ENCODE measurements at places on chromosomes 11 and 22.

DNA sequence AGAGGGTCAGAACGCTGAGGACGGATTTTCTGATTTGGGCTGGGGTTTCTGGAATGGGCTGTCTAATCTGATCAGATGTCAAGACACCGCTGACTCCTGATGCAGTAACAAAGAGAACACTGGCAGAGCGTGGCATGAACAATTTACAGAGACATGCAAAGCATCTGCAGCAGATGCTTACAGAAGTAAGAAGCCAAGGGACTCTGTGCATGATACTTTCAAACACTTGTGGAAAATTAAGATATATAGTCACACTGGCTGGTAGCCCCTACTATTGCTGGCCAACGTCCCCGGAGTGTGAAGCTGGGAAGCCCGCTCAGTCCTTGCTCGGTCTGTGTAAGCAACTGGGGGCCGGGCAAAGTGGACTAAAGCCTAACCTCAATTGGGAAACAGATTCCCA lies 903.7 kb downstream of the BRD1 start:
- DNase-seq: no peak

DNA sequence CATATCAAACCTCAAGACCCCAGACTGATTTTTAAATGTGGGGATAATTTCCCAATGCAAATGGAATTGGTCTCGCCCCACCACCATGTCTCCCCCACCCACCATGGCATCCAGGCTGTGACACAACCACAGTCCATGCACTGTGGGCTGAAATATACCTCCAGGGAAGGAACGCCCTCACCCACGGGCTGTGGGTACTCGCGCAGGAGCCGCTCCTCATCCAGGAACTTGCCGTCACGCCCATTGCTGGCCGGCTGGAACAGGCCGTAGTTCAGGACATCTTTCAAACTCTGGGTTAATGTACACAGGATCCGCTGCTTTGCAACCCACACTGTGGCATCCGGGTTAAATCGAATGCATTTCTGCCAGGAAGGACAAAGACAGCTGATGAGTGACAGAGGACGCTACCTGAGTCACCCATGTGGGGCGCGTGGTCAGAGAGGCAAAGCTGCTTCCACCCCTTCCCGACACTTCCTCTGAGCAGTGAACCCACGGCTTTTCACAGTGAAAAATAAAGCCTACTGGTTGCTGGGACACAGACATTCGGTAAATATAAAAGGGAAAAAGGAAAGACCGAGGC lies 133.6 kb downstream of the SHANK2 start:
- DNase-seq: no peak

DNA sequence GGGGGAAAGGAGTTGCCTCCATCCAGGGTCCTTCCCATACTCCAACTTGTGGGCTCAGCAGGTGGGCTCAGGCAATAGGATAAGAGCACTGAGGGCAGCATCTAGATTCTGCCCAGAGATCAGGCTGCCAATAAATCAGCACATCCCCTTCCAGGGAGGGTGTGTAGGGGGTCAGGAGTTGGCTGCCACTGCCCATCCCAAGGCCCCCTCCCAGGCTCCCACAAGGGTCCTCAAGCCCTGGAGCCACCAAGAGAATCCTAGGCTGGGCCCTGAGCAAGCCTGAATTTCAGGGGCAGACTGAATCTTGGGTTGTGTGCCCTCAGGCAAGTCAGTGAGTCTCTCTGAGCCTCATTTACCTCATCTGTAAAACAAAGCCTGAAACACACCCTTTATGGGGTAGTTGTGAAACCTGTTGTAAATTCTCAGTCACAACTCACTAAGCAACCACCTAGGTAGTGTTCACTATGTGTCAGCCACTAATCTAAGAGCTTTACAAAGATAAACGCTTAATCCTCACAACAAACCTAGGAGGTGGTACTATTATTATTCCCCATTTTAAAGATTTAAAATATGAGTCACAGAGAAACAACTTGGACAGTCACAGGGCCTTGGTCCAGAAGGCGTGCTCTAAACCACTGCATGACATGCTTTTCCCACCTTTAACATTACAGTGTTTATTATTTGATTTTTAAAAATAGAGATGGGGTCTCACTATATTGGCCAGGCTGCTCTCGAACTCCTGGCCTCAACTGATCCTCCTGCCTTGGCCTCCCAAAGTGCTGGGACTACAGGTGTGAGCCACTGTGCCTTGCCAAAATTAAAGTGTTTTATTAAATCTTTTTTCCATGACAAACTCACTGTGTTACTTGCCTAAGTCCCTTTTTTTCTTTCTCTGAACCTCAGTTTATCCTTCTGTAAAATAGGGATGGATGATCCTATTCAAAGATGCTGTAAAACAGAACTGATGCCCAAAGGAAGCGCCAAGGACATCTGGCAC lies 36.2 kb downstream of the LMO1 start:
- DNase-seq: no peak

DNA sequence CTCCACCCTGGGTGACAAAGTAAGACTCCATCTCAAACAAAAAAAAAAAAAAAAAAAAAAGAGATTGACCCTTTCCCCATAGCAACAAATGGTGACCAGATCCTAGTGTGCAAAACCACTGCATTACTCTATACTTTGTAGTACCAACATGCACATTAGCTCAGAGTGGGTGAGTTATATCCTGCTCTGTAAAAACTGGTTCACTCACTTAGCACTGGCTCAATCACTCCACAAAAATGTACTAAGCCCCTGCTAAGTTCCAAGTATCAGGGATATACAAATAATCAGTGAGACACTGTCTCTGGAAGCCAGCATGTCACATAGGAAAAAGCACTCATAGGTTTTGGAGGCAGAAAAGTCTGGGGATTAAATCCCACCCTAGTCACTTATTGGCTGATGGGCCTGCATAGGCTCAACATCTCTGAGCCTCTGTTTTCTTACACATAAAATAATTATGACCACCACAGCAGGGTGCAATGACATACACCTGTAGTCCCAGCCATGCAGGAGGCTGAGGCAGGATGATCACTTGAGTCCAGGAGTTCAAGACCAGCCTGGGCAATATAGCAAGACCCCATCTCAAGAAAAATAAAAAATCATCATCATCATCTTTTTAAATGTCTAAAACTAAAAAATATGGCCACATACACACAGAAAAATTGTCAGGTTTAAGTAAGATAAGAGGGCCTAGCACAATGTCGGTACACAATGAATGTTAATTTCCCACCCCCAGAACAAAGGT lies 11.9 kb downstream of the FAM168A start:
- no peak for DNase-seq

- no peak for DNase-seq
Measured at GRCh38 chr11:68303982-68304780, 8.2 kb upstream of the LRP5 start.

GRCh38 chr11:18617688-18618341 lies 16.3 kb downstream of the SPTY2D1 start:
- no peak for DNase-seq

GRCh38 chr22:40463017-40463631 lies 92.7 kb downstream of the SGSM3 start:
- DNase-seq: no peak

- DNase-seq: no peak
Measured at GRCh38 chr11:102177974-102178631, 67.9 kb downstream of the YAP1 start.

- no peak for DNase-seq
Measured at GRCh38 chr11:106091480-106092123, 14.1 kb downstream of the AASDHPPT start.

DNA sequence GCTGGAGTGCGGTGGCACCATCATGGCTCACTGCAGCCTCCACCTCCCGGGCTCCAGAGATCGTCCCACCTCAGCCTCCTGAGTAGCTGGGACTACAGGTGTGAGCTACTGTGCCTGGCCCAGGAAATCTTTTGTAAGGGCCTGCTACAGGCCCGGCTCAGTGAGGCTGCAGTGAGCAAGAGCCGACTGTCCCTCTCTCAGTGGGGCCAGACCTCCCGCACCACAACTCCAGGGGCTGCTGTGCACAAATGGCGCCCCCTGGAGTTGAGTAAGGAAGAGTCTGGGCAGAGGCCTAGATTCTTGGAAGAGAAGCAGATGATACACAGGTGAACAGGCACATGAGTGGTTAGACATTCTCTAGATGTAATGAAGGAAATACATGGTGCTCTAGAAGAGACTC lies 7.0 kb downstream of the SERHL2 start:
- no peak for DNase-seq

GRCh38 chr11:7671347-7672215 lies 1.7 kb downstream of the CYB5R2 start:
- DNase-seq: no peak

GRCh38 chr11:3346587-3346986 lies 32.4 kb downstream of the ZNF195 start:
- no peak for DNase-seq

GRCh38 chr11:6617315-6617781 lies 1.9 kb downstream of the TPP1 start:
- DNase-seq: no peak

DNA sequence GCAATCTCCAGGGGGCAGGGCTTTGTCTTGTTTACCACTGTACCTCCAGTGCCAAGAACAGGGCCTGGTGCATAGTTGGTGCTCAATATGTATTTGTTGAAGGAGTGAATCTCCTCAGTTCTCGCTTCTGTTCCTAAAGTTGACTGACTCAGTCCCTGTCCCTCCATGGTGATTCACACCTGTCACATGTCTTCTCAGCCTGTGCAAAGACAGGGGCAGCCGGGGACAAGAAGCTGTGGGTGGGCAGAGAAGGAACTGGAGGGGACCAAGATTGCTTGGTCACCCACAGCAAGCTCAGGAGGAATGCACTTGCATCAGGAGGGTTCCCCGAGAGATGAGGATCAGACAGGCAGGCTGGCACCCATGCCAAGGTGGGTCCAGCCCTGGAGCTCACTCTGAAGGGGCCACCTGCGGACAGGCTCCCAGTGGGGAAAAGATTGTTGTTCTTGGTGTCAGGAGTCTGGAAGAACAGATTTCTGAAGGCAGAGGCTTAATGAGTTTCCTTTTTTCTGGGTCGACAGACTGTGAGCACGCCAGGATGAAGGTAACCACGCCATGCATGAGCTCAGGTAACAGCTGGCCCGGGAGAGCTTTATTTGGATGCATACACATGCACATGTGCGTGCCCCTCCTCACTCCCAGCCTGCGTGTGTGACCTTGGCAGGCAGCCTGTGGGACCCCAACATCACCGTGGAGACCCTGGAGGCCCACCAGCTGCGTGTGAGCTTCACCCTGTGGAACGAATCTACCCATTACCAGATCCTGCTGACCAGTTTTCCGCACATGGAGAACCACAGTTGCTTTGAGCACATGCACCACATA lies 16.9 kb downstream of the IL17RA start:
- DNase-seq: no peak

- no peak for DNase-seq
Measured at GRCh38 chr11:18144243-18144642, 11.9 kb downstream of the MRGPRX3 start.

DNA sequence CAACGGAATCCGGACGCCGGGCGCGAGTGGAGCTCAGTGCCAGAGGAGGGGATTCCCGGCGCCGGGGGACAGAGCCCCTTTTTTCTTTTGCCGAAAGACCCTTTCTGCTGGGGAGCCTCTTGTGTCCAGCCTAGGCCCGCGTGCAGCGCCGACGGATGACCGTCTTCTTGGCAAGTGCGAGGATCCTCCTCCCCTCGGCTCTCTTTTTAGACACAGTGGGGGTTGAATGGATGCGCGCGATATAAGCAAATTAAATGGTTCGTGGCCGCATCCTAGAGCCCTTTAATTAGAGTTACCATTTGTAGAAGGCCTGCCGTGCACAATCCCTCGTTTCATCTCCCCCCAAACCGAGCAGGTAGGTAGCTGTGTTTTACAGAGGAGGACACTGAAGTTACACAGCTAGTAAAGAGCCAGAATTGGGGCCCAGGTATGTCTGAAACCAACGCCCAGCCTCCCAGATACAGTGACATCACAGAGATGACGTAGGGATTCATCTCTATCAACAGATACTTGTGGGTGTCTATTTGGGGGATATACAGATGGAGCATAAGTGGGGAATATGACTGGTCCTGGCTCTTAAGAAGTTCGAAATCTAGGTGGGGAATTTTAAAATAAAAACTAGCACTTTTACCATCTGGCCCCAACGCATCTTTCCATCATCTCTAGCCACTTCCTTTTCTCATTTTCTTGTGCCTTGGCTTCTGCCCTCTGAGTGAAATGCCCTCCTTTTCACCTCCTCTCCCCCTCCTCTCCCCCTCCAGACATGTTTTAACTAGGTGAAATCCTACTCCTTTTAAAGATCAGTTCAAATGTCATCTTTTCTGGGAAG lies 875 bp downstream of the TCP11L1 start:
- DNase-seq: no peak

GRCh38 chr11:117022526-117022925 lies 75.7 kb downstream of the SIK3 start:
- no peak for DNase-seq

- DNase-seq: no peak
Measured at GRCh38 chr22:49614966-49615965, 212.4 kb downstream of the BRD1 start.

GRCh38 chr22:22810018-22810427 lies 77.6 kb upstream of the IGLL5 start:
- DNase-seq: no peak

GRCh38 chr11:58771458-58771855 lies 39.7 kb upstream of the GLYAT start:
- DNase-seq: no peak

- DNase-seq: no peak
Measured at GRCh38 chr11:44421090-44421675, 111.2 kb upstream of the ALX4 start.

- DNase-seq: no peak
Measured at GRCh38 chr11:12090761-12091258, 19.6 kb upstream of the MICAL2 start.

- no peak for DNase-seq
Measured at GRCh38 chr22:34805771-34806170, 260.2 kb upstream of the ISX start.

GRCh38 chr11:27447288-27448183 lies 25.1 kb downstream of the LGR4 start:
- no peak for DNase-seq

All from esophagus squamous epithelium (tissue), 5 donors.